ENCODE measurements at places on chromosomes 6 and 20.

DNA sequence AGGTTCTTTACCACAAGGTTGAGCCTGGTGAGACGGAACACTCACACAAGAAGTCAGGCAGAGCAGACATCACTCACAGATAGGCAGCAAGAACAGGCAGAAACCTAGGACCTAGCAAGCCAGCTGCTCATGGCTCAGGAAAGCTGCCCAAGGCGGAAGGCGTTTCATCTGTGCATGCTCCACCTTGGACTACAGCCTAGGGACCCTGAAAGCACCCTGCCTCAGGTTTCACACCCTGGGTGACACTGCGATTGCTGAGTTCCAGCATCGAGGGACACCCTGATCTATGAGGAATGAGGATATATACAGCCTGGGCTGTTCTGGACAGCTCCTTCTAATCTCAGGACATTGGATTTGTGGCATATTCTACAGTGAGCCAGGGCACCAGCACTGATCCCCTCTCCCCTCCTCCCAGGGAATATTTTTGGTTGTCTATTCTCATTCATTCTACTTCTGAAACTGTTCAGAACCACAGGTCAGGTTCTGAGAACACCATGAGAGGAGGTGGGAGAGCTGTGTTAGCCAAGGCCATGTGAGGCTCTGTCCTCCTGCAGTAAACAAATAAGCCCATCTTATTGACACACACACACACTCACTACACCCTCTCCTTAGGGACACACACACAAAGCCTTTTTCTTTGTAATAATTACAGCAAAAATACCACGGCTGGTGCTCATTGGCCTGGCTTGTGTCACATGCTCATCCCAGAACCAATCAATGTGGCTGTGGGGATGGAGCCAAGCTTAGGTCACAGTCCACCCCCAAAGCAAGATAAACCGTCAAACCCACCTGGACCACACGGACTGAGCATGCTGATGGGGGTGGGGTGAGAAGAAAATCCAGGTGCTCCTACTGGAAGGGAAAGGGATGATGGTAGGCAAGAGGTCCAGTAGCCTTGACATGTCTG, 26.3 kb upstream of the PMEPA1 start:
- no peak for DNase-seq

- DNase-seq = no peak
Observed at GRCh38 chr20:5173751-5174150, 46.9 kb downstream of the CDS2 start.

DNA sequence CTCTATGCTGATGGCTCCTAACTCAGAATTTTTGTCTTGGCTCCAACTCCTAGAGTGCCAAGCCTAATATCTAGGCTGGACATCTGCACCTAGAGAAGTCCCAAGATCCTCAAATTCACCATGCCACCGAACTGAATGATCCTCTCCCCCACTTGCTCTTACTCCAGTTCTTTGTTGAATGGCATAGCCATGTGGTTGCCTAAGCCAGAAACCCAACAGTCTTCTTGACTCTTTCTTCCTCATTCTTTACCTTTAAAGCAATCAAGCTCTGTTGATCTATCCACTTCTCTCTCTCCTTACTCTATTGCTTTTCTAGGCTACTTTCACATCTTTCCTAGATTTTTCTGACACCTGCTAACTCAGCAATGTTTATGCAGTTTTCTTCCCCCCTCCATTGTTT, 126.5 kb upstream of the FOXO3 start:
- DNase-seq = no peak

GRCh38 chr20:64030371-64031134, 5.4 kb upstream of the C20orf204 start:
- DNase-seq = no peak

GRCh38 chr20:24915440-24915839, 33.6 kb upstream of the CST7 start:
- DNase-seq = no peak

DNA sequence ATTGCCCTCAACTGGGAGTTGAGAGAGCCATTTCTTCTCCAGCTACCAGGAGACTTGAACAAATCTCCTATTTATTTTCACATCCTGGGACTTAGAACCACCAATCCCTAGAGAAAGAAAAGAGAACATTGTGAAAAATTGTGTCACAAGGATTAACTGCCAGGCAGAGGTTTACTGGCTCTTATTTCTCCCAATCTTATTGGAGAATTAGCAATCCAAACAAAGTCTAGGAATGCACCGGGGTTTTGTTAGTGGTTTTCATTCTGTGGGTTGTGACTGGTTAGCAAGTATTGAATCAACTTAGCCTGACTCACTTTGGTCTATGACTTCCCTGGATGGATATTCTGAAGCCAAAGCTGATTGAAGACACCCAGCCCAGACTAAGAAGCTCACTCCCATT, 21.2 kb upstream of the ENPP5 start:
- no peak for DNase-seq

GRCh38 chr6:129162605-129163004, 279.7 kb downstream of the LAMA2 start:
- DNase-seq = no peak

DNA sequence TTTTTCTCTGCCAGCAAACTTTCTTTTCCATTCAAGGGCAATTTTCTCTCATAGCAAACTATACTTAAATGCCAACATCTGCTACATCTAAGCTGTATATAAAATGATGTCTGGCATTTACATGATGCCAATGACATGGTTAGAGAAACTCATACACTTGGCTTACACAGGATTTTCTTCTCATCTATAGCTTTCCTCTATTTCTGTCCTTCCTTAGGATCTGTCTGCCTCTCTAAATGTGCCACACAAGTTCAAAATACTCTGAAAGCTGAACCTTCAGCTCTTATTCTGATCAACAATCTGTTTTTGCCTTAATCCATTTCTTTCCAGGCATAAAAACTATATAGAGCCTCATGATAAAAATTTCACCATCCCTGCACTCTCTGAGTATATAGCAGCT, 290.9 kb upstream of the RNF217 start:
- no peak for DNase-seq

DNA sequence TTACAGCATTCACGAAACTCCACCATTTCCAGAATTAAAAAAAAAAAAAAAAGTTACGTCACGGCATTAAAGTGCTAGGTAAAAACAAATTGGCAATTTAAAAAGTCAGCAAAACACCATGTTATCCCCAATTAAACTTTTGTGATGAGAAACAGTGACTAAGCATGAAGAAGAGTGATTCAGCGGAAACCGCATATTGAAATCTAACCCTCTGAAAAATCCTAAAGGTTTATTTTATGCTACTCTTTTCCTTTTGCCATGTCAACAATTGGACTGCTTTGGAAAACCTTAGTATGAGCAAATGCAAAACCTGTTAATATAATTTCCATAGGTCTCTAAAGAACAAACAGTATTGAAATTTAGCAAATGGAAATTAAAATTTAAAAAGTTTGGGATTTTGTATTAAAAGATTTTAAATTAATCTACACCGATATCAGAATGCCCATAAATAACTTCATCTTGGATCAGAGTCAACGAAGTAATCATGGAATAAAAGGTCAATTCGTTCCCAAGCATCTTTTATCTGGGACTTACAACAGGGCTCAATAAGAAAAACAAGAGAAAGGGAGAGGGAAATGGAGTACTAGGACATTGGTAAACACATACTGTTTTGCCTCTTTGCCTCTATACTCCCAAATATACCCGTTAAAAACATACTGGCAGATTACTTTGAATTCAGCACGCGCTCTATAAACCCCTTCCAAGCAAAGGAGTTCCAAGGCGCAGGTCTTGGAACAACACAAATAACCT, 1.1 kb downstream of the FBXO30 start:
- DNase-seq = no peak

DNA sequence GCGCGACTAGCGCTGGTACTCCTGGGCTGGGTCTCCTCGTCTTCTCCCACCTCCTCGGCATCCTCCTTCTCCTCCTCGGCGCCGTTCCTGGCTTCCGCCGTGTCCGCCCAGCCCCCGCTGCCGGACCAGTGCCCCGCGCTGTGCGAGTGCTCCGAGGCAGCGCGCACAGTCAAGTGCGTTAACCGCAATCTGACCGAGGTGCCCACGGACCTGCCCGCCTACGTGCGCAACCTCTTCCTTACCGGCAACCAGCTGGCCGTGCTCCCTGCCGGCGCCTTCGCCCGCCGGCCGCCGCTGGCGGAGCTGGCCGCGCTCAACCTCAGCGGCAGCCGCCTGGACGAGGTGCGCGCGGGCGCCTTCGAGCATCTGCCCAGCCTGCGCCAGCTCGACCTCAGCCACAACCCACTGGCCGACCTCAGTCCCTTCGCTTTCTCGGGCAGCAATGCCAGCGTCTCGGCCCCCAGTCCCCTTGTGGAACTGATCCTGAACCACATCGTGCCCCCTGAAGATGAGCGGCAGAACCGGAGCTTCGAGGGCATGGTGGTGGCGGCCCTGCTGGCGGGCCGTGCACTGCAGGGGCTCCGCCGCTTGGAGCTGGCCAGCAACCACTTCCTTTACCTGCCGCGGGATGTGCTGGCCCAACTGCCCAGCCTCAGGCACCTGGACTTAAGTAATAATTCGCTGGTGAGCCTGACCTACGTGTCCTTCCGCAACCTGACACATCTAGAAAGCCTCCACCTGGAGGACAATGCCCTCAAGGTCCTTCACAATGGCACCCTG, 1.6 kb downstream of the TPBG start:
- peak; percentile 10 for DNase-seq

GRCh38 chr6:5782783-5783547, 223.8 kb downstream of the NRN1 start:
- no peak for DNase-seq

GRCh38 chr6:96963403-96963802, 38.9 kb downstream of the KLHL32 start:
- DNase-seq = no peak

DNA sequence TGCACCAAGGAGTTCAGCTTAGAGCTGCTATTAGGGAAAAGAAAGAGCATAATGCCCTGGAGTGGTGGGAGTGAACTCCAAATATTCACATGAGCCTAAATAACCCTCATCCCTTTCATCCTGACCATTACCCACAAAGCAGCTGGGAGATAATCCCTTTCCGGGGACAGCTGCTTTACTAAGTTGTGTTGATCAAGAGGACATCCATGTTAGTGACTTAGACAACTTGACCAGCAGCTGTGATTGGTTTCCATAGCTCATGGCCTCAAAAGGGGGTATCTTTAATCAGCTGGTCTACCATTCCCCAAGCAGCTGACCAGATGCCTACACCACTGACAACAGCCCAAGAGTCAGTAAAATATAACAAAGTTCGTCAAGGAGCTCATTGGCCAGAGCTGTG, 75.8 kb upstream of the LY86 start:
- no peak for DNase-seq

DNA sequence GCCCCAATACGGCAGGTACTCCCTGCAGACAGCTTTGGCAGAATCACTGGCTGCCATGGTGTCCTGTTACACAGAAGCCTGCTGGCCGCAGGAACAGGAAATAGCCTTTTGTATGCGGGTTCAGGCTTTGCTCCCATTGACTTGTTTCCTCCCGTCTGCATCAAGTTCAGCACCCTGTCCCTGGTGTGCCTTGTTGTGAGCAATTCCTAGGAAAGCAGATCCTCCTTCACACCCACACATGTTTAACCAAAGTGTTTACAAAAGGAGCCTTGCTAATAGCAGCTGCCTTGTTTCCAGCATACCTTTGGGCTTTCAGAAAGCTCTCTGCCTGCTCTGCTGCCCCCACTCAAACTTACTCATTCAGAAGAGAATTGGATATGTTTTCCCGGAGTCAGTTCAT, 127.2 kb upstream of the SUPT3H start:
- no peak for DNase-seq

DNA sequence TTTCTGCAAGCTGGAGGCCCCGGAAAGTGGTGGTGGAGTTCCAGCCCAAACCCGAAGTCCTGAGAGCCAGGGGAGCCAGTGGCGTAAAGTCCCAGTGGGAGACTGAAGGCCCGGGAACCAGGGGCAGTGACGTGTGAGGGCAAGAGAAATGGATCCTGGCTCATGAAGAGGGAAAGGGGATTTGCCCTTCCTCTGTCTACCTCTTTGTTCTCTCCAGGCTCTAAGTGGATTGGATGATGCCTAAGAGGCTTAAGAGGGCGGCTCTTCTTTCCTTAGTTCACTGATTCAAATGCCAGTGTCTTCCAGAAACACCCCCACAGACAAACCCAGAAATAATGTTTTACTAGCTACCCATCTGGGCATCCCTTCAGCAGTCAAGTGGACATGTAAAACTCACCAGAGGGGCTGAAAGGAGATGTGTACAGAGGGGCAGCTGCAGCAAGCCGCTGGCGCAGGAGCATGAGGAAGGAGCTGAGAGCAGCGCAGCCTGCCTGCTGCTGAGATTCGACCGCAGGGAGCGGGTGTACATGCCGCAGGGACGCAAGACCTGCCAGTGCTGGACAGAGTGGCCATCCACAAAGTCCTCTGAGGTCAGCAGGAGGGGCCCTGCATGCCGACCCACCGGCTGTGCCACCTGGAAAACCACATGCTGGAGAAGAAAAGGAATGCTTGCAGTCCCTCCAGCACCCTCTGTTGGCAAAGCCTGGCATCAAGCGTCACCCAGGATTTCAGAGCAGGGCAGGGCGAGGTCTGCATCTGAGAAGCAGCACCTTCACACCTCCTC, 29.5 kb downstream of the CDYL start:
- DNase-seq = no peak

DNA sequence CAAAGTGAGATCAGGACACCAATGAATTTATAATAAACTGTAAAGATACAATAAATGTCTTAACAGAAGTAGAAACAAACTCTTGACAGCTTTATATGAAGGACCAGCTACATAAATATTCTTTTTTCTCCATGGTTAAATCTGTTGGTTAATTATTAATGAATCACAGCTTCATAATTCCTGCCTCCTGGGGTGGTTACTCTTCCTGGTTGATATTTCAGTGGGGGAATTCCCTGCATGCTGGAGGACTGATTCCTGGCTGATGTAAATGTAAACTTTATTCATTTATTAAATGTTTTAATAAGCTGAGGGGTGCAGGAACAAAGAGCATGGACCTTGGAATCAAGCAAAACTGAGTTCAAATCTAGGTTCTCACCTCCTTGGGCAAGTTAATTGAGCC, 16.2 kb upstream of the RCAN2 start:
- DNase-seq = no peak

GRCh38 chr6:12311106-12311505, 20.9 kb downstream of the EDN1 start:
- no peak for DNase-seq

DNA sequence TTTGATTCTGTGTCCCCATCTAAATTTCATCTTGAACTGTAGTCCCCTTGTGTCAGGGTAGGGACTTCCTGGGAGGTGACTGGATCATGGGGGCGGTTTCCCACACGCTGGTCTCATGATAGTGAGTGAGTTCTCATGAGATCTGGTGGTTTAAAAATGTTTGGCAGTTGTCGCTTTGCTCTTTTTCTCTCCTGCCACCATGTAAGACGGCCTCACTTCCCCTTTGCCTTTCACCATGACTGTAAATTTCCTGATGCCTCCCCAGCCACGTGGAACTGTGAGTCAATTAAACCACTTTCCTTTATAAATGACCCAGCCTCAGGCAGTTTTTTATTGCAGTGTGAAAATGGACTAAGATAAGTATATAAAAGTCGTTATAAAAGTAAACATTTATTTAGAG, 80.5 kb upstream of the SGK1 start:
- DNase-seq = peak; percentile 6

All from activated CD4-positive, alpha-beta T cell treated with anti-CD3 and anti-CD28 coated beads, Interleukin-2, amount 50 U/mL, for 48 hours (primary cell).